CD4-positive, alpha-beta T cell treated with Interleukin-2 at 100 ng/mL for 4 hours (primary cell): ENCODE measurements at places on chromosomes 3 and 15.
A peak's percentile ranks its signal among the peaks of the same experiment; 100 is the strongest.

GRCh38 chr15:72217216-72217615 lies 13.8 kb downstream of the PKM start:
- no peak for DNase-seq

- no peak for DNase-seq
Observed at GRCh38 chr15:96358821-96359615, 28.5 kb downstream of the NR2F2 start.

DNA sequence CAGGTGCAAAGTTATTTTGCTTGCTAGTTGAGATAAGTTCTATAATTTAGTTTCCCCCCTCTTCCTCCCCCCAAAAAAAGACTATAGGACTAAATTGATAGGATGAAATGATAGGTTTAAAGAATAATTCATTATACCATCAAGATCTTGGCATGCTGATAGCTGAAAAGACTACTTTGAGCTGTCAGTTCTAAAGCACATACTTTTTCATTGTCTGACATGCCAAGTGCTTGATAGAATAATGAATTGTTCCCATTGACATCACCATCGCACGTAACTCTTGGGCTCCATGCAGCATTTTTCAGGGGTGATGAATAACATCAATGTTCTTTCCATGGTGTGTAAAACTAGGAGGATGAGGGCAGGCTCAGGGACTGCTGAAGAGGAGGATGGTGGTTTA lies 32.3 kb upstream of the TAFA4 start:
- no peak for DNase-seq

GRCh38 chr3:148911592-148911991 lies 46.5 kb downstream of the CPA3 start:
- DNase-seq, result no peak

- DNase-seq, result no peak
Observed at GRCh38 chr15:26891448-26892181, 24.8 kb downstream of the GABRA5 start.

DNA sequence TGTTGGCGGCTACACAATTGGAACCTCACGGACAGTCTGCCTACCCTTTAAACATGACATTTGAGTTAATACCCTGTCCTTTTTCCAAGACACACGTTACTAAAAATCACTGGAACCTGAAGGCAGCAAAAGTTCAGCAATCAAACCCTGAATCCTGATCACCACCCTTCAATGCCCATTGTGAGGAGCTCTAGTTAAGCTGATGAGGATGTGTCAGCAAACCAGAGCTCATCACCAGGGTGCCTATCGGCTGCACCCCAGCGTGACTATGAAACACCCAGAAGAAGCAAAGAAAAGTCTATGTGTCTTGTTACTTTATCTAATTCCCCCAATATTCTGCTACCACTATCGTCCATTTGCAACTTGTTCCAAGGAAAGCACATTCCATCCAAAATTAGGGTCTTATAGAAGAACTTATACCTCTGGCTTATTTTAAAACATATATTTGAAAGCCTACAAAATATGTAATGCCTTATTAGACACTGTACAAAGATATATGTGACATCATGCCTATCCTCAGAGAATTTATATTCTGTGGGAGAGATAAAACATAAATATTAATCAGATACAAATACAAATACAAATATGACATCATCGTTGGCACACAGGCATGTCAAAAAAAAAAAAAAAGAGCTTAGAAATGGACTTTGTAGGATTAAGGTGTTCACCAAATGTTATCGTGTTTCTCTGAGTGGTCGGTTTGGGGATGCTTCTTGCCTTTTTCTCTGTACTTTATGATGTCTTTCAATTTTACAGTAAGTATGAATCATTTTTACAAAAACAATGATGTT lies 219.7 kb upstream of the SETMAR start:
- no peak for DNase-seq

- no peak for DNase-seq
Observed at GRCh38 chr3:190169877-190170276, 49.2 kb upstream of the P3H2 start.

- peak; percentile 65 for DNase-seq
Observed at GRCh38 chr15:90013503-90013937, 12.4 kb downstream of the ZNF710 start.

DNA sequence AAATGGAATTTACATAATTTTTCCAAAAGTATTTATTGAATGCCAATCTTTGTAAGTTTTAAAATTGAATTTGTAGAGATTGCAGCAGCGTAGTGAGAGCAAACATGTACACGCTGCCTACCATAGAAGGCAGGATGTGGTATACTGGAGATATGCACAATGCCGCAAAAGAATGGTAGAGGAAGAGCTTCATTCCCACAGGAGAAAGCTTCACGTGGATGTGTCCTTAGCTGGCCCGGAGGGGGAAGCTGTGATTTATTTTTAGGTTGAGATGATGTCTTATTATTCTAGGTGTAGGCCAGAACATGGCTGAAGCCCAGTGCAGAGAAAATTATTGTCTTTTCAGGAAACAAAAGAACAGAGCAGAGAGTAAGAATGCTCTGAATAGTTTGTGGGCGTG lies 743.3 kb upstream of the BCHE start:
- DNase-seq, result no peak

DNA sequence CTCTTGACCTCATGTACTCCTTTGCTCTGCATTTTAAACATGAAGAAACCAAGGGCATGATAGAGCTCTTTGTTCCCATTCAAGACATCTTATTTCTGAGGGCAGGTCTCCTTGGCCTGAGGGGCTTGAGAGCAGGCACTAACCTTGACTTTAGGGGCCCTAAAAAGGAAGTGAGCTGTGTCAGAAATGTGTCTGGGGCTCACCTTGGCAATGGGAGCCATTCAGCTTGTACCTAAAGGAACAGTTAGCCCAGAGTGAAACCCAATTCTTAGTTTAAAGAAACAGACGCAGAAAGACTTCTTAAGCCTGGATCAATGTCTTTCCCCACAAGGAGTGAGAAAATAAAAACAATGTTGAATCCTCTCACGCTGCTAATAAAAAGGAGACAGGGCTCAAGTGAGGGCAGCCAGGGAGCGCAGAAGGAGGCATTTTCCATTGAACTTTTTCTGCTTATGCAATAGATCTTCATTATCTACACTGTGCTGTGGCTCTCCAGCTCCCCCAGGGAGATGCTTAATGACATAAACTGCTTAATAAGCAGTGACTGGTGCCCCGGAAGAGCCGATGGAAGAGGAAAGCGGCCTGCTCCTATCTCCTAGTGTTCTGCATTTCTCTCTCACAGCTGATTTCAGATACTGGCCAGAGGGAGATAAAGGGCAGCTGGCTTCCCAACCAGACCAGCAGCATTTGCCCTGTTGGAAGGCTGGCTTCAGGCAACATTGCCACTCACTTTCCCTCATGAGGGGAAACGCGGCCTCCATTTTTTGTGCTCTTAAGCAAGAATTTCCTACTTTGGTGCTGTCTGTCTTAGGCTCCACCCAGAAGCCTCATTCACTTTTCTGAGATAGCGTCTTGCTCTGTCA lies 152.0 kb downstream of the OPA1 start:
- DNase-seq, result no peak

GRCh38 chr3:58177747-58178527 lies 32.8 kb downstream of the DNASE1L3 start:
- peak; percentile 89 for DNase-seq

- peak; percentile 37 for DNase-seq
Observed at GRCh38 chr3:31533169-31534064, 692 bp downstream of the STT3B start.

GRCh38 chr3:35705904-35706303 lies 66.6 kb downstream of the ARPP21 start:
- DNase-seq, result no peak

DNA sequence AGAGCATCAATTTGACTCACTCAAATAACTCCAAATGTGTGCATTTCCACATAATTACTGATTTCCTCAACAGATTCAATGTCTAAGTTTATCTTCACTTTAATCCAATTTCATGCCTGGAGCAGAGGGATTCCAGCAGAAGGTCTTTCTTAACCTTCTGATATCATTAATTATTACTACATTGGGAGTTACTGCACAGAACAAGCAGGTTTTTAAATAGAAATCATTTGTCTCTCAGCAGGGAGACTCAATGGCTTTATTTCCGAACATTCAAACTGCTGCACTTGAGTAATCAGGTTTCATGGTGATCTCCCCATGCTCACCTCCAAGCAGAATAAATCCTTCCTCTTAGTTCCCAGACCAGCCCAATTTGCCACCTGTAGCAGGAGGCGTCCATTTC lies 264.8 kb upstream of the IGF1R start:
- no peak for DNase-seq

DNA sequence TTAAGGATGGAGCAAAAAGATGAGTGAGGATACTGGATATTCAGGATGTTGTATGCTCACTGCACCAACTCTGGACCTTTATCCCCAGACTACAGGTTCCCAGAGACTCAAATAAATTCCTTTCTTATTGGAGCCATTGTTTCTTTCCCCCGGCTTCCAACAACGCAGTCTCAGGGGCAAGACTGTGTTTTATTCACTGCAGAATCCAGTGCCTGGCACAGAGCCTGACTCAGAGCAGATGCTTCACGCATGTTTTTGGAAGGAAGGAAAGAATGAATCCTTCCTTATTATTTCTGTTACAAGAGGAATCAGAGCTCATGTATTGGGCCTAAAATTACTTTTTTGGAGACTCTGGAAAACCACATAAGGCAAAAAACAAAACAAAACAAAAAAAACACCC lies 96.0 kb upstream of the VGLL4 start:
- no peak for DNase-seq

DNA sequence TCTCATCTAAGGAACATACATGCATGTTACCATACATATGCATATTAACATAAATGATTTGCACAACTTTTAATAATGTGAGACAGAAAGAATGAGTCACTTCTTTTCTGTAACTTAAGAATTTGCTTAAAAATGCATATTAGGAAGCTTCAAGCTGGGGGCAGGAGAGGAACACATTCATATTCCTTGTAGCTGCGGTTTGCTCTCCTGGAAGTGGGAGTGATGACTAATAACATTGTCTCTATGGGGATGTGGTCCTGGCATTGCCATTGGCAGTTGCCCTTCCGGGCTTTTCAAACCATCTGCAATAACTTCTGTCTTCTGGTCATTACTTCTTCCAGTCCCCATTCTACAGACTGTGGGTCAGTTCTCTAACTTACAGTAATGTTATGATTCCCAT lies 15.6 kb downstream of the CHST2 start:
- DNase-seq, result no peak

DNA sequence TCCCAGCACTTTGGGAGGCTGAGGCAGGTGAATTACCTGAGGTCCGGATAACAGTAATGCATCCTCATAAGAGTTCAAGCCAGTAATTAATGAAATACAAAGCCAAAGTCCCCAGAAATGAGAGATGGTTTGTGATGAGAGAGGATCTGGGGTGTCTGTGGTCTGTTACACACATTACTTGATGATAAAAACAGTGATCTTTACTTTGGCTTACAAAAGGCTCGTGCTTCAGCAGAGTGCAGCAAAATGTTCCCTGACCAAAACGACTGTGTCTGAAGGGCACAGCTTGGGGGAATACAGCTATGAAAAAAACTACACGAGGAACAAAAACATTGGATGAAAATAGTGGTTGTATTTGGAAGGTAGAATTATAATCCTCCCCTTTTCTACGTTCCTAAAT lies 40.9 kb downstream of the CRTC3 start:
- DNase-seq, result no peak

DNA sequence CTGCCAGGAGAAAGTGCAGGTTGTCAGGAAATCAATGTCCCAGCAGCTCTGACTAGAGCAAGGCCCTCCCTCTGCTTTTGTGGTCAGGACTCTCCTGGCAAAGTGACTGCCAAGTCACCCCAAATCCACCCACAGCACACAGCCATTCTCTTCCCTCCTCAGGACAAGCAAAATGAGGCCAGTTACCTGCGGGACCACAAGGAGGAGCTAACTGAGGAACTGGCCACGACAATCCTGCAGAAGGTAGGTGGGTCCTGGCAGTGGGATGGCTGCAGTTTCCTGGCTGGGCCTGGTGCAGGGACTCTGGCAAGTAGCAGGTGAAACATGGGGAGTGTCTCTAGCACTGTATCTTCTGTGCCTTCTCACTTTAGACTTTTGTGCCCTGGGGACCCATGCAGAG lies 142.5 kb upstream of the EIF1B start:
- DNase-seq, result no peak

GRCh38 chr15:49979705-49980382 lies 139.2 kb downstream of the ATP8B4 start:
- no peak for DNase-seq

GRCh38 chr3:93906245-93906644 lies 67.5 kb downstream of the PROS1 start:
- DNase-seq, result no peak

GRCh38 chr3:124117486-124117885 lies 125.6 kb upstream of the ROPN1 start:
- DNase-seq, result no peak

- DNase-seq, result peak; percentile 54
Observed at GRCh38 chr3:150703299-150703755, 393 bp downstream of the ERICH6 start.

- no peak for DNase-seq
Observed at GRCh38 chr15:94236608-94237007, 5.2 kb downstream of the MCTP2 start.

DNA sequence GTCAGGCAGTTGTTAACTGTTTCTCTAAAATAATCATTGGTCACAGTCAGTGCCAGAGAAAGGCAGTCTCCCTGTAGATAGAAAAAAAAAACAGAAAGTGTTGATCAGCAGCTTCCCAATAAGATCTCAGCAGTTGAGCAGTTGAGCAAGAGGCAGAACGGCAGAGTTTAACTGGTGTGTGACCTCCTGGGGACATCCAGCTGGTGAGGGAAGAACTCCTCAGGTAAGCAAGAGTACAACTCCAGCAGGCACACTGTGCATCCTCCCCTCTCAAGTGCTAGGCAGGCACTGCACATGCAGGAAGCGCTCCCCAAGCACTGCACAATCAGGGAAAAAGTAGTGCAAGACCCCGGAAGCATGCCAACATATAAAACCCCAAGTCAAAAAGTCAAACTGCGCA lies 1287.2 kb downstream of the NSUN3 start:
- no peak for DNase-seq

DNA sequence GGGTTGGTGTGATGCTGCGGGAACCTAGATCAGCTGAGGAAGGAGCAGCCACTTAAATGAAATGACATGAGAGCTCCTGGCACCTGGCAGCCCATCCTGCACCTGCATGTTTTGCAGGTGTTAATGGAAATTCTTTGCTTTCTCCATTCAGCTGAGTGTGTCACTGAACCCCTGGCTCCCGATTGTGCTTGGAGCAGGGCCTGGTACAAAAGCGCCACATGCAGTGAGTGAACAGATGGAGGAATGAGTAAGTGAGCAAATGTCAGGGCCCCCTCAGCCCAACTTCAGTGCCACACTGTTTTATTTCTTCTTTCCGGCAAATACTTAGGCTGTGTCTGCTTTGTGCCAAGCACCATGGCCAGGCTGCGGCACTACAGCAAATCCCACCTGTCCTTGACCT lies 132.2 kb downstream of the ASB7 start:
- no peak for DNase-seq

GRCh38 chr3:30155755-30156154 lies 450.6 kb upstream of the TGFBR2 start:
- no peak for DNase-seq

GRCh38 chr15:51585986-51586385 lies 36.6 kb downstream of the DMXL2 start:
- DNase-seq, result no peak

DNA sequence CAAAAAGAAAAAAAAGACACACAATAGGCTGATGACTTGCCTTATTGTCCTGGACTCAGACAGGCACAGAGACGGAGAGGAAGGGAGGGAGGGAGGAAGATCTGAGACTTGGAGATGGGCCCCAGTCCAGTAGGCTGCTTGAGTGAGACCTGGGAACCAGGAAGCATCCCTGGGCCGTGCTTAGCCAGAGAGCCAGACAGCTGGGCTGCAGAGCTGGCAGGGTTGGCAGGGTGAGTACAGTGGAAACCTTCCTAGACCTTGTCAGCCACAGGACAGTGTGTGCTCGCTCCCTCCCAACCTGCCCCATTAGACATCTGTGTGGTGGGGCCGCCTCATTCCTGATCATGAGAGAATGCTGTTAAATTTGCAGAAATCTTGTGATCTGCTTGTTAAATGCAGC lies 107.9 kb upstream of the ALDH1A3 start:
- DNase-seq, result no peak
